ENCODE measurements at places on chromosomes 3 and 15. TPM values are rescaled to one million over a fixed set of nuclear protein-coding genes. Genes with fewer than 3 reads are reported as not detected.
A peak's percentile ranks its signal among the peaks of the same experiment; 100 is the strongest.

GRCh38 chr3:125104639-125105038, 48.8 kb upstream of the HEG1 start:
- no peak overlapping the region for H3K4me3 ChIP-seq
- peaks cover 12% of the 10 kb centered on the region for H3K36me3 ChIP-seq
- peaks cover 24% of the 10 kb centered on the region for H3K4me1 ChIP-seq
- no peak for DNase-seq
- no peak overlapping the region for H3K27ac ChIP-seq
- H3K27me3 ChIP-seq = no peaks in the 10 kb centered on the region

- H3K27ac ChIP-seq = peak overlapping the region; percentile 94
- H3K27me3 ChIP-seq = no peaks in the 10 kb centered on the region
- peaks cover 48% of the 10 kb centered on the region for H3K4me1 ChIP-seq
- no peaks in the 10 kb centered on the region for H3K36me3 ChIP-seq
- no peak for DNase-seq
Observed at GRCh38 chr3:111072031-111072921, 660 bp downstream of the NECTIN3 start.

GRCh38 chr15:37586976-37587375, 347.5 kb upstream of the TMCO5A start:
- no peaks in the 10 kb centered on the region for H3K36me3 ChIP-seq
- peaks cover 18% of the 10 kb centered on the region for H3K27me3 ChIP-seq
- H3K4me1 ChIP-seq = no peaks in the 10 kb centered on the region
- no peak for DNase-seq
- H3K4me3 ChIP-seq = no peak overlapping the region

GRCh38 chr3:47542471-47543173, 29.1 kb upstream of the ELP6 start:
- no peak overlapping the region for H3K4me3 ChIP-seq
- no peak overlapping the region for H3K27ac ChIP-seq
- H3K36me3 ChIP-seq = no peaks in the 10 kb centered on the region
- peak; percentile 65 for DNase-seq

SEC22C gene
- 55.8 TPM for total RNA-seq

Measured in chondrocyte (in vitro differentiated cells).